T follicular helper cell (primary cell): ENCODE measurements at places on chromosomes 6 and 20.

DNA sequence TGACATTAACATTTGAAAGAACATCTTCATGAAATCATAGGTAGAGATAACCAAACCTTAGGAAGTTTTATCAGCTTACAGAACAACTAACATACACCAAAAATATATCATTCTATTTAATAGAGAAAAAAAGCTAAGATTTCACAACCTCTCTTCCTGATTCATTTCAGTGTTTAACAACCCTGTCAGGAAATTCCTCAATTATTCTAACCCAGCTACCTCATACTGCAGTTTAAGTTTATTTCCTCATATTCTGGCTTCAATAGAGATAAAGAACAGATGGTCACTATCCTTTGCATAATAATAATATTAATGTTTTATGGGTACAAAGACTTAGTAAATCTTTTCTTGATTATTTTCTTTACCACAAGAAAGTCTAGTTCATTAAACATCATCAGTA lies 112.9 kb upstream of the HSF2 start:
- DNase-seq = no peak

- DNase-seq = no peak
These were observed 24.1 kb upstream of the HINT3 start for GRCh38 chr6:125932451-125932795.

- no peak for DNase-seq
These were observed 15.0 kb downstream of the GABBR1 start for GRCh38 chr6:29617782-29618554.

DNA sequence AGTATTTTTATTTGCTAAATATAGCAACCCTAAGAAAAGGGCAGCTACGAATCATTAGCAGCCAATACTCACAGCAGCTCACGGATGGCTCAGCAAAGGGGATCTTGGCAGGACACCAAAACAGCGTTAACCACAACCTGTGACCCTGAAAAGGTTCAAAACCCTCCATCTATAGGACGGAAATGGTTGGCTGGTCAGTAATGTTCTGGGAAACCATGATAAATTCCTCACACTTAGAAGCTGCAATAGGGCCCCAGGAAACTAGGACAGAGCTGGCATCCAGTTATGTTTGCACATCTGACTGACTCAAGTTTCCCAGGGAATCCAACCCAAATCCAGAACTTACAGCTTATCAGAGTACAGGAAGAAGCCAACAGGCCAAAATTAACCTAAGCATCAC lies 30.9 kb upstream of the PTPRT start:
- DNase-seq = no peak

GRCh38 chr6:111995404-111995803 lies 58.5 kb upstream of the CCN6 start:
- DNase-seq = no peak

- DNase-seq = no peak
These were observed 521.0 kb upstream of the ARID1B start for GRCh38 chr6:156256161-156256560.

DNA sequence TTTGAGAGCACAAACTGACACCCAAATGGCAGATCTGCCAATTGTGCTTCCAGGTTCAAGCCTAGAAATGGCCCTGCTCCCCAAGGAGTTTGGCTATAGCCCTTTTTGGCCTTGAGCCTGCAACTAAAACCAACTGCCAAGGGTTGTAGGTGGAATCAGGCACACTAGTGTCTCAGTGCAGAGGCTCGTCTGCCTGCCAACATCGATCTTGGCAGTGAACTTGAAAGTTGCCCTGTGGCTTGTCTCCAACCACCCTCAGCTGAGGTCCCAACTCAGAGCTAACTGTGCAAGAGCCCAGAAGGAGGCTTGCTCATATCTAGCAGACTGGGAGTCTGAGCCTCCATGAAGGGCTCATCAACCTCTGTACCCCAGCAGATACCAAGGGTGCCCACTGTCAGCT lies 92.7 kb upstream of the GLP1R start:
- no peak for DNase-seq

DNA sequence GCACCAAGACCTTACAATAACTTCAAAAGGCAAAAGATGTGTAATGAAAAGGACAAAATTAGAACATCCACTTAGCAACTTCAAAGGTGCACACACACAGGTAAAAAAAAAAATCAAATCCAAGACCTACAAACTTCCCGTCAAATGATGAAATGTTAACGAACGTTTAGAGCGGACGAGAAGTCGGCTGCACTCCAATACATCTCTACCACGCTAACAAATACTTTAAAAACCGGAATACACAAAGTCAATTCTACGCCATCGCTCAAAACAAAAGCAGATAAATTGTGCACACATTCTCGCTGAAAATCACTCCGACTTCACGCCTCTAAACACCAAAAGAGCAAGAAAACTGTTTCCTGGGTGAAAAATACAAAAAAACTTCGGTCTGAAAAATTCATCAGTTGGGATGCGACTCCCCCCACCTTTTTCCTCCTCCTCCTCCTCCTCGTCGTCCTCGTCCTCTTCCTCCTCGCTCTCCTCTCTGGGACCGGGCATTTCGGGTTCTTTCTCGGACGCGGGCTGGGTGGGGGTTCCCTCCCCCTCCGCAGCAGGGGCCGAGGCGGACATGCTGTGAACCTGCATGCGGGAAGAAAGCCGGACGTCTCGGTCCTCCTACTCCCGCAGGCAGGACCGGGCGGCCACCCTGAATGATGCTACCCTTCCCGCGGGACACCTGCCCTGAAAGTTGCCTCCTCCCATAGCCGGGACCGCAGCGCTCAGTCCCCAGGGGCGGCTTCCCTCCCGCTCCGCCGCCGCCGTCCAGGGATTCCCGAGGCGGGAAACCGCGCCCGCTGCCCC lies 712 bp downstream of the DEK start:
- no peak for DNase-seq

- no peak for DNase-seq
These were observed 40.7 kb upstream of the TBX18 start for GRCh38 chr6:84805145-84805544.

- DNase-seq = no peak
These were observed 178.1 kb upstream of the MARCKS start for GRCh38 chr6:113679051-113679450.

GRCh38 chr6:34284563-34285447 lies 36.0 kb upstream of the SMIM29 start:
- no peak for DNase-seq

DNA sequence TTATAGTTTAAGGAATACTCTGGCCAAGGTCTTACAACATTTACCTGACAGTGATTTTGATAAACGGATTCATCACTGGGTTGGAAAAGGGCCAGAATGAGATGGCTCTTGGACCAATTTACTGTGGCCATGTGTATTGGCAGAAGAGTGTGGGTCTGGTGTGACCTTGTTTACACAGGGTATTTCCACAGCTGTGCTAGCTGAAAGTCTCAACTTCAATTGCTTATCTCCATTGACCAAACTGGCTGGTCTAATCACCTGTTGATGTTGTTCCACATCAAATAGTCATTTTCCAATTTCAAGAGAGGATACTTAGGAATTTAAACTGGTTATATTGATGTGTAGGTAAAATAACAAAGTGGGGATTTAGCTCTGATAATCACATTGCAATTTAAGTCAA lies 501.6 kb upstream of the MAP3K7 start:
- DNase-seq = no peak

DNA sequence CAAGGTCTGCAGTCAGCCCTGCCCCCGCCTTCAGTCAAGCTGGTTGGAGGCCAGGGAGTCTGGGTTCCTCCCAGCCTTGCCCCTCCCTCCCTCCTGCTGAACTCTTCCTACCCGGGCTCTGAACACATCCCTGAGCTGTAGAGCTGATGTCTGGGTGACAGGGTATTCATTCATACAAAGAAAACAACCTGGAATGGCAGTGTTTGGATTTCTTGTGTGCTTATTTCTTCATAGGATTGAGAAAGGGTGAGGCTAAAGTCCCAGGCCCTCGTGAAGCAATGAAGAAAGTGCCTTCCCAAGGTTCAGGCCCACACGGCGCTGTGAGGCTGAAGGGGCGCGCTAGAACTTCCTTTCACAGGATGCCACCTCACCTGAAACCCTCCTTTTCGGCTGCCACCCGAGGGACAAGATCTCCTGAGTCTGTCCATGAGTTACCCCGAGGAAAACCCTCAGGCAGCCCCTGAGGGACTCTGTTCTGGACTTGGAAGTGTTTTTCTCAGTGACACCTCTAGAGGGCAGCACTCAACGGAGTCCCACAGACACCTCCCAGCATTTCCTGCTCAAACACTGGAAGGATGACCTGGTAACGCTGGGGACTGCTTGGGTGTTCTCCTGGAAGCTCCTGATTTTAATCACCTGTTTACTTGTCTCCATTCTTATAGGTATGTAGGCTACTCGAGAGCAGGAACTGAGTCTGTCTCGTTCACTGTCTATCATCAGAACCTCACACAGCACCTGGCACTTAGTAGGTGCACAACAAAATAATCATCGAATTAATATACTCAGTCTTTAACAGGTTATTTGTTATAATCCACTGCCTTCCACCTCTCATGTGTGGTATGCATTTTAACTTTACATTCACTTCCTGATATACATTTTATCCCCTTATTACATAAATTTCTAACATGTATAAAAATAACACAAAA lies 11.8 kb upstream of the GSTA1 start:
- peak; percentile 9 for DNase-seq

DNA sequence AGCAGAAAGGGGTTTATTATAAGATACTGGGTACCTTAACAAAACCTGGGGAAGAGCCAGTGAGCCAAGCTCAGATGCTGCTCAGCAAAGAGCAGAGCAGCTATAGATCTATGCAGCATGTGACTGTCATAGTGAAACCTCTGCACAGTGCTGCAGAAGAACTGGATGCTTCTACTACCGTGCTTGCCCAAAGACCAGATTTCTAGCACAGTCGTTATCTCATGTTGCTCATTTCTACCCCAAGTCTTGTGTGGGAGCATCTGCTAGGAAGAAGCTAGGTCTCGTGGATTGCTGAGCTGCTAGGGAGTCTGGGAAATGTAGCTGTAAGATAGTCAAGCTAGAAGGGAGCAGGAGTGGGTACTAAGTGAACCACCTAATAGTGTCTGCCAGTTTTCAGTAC lies 31.7 kb upstream of the GNRH2 start:
- no peak for DNase-seq

- DNase-seq = no peak
These were observed 67.4 kb upstream of the BMP2 start for GRCh38 chr20:6699921-6700562.

DNA sequence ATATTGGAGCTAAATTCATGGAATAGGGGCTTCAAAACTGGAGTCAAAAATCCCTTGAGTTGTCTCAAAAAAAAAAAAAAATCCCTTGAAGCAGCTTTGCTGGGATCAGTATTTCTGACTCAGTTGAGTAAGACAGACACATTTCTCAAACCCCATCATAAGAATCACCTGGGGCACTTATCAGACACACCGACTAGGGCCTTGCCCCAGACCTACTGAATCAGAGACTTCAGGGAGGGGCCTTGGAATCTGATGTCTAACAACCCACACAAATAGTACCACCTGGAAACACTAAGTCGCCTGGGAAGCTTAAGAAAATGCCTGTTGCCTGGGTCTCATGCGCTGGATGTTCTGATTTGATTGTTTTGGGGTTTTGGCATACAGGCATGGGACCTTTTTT lies 44.9 kb upstream of the RNF144B start:
- no peak for DNase-seq

DNA sequence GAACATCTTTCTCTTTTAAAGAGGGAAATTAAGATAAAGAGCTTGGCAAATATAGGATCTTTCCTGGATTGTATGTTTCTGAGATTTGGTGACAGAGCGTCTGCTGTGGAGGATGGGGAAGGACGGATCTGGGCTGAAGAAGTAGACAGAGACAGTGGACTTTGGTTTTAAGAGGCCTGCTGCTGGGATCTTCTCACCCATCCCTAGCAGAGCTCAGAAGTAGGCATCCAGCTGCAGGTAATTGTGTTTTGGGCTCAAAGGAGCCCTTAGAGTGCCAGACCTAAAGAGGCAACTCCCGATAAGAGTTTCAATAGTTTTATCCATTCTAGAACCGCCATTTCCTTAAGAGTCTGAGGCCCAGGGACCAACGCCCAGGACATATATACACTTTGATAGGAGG lies 20.8 kb downstream of the LAMA2 start:
- no peak for DNase-seq

- DNase-seq = no peak
These were observed 65.5 kb downstream of the LAMA4 start for GRCh38 chr6:112188906-112189305.

GRCh38 chr6:81682235-81682795 lies 70.2 kb downstream of the TENT5A start:
- no peak for DNase-seq

DNA sequence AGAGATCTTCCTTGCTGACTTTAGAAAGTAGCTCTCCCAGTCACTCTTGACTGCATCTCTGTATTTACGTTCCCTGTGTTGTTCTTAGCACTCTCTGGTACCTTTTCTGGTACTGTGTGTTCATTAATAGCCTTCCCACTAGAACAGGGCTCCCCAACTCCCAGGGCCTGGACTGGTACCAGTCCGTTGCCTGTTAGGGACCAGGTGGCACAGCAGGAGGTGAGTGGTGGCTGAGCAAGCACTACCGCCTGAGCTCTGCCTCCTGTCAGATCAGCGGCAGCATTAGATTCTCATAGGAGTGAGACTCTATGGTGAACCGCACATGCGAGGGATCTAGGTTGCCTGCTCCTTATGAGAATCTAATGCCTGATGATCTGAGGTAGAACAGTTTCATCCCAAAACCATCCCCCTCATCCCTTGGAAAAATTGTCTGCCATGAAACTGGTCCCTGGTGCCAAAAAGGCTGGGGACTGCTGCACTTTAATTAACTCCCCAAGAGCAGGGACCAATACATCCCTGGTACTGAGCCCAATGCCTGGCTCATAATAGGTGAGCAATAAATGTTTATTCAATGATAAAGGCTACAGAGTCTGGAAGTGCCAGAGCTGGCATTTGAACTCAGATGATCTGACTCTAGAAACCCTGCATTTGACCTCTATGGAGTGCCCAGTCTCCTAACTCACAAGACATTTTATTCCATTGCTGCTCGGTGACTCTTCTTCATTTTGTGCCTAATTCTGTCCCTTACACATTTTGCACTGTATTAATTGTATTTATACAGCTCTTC lies 11.0 kb downstream of the UTRN start:
- no peak for DNase-seq
